ENCODE measurements at places on chromosomes 12 and 14. TPM values are rescaled to one million over a fixed set of nuclear protein-coding genes. Genes with fewer than 3 reads are reported as not detected.

The CLEC4C gene
- total RNA-seq = not detected

The GOLT1B gene
- 28.4 TPM for total RNA-seq

The ITPR2 gene
- total RNA-seq = 10.6 TPM

The RIPK3 gene
- total RNA-seq = 0.35 TPM

The PAH gene
- total RNA-seq = not detected

The TSHR gene
- not detected for total RNA-seq

The CLEC4A gene
- total RNA-seq = not detected

The ARMH4 gene
- 1.6 TPM for total RNA-seq

The SMCO2 gene
- total RNA-seq = not detected

Data from pericardium fibroblast (primary cell).